Left ventricle myocardium inferior (tissue), 1 donor: ENCODE measurements at places on chromosomes 4 and X. TPM values are rescaled to one million over a fixed set of nuclear protein-coding genes. Genes with fewer than 3 reads are reported as not detected.
A peak's percentile ranks its signal among the peaks of the same experiment; 100 is the strongest.

- no peak for DNase-seq
These were observed 42.0 kb downstream of the HAND2 start for GRCh38 chr4:173488074-173488473.

GRCh38 chr4:113007151-113007550, 42.3 kb upstream of the ANK2 start:
- DNase-seq, result no peak

The CCDC110 gene
- total RNA-seq, result 2.0 TPM

- DNase-seq, result no peak
These were observed 9.1 kb upstream of the MAGIX start for GRCh38 chrX:49153467-49153866.

DNA sequence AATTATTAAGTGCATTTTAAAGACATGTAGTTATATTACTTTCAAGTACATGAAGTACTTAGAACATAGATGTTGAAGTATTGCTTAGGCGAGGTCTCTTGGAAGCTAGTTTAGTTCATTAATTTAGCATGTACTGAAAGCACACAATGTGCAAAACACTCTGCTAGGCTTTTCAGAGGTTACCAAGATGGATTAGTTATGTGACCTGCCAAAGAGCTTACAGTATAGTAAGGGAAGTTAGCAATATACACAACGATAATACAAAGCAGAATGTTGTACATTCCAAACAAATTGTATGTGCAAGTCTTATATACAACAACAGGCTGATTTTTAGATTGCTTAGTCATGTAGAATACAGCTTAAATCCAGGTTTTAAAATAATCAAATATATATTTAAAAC, 118.5 kb upstream of the NRK start:
- no peak for DNase-seq

- DNase-seq, result peak; percentile 21
These were observed 39.9 kb upstream of the PCDH19 start for GRCh38 chrX:100449696-100450608.

The GRIA3 gene
- total RNA-seq, result 3.7 TPM

The CSTF2 gene
- 6.8 TPM for total RNA-seq

The FREM3 gene
- total RNA-seq, result not detected
